ENCODE measurements at places on chromosomes 12 and 14. TPM values are rescaled to one million over a fixed set of nuclear protein-coding genes. Genes with fewer than 3 reads are reported as not detected.

DNA sequence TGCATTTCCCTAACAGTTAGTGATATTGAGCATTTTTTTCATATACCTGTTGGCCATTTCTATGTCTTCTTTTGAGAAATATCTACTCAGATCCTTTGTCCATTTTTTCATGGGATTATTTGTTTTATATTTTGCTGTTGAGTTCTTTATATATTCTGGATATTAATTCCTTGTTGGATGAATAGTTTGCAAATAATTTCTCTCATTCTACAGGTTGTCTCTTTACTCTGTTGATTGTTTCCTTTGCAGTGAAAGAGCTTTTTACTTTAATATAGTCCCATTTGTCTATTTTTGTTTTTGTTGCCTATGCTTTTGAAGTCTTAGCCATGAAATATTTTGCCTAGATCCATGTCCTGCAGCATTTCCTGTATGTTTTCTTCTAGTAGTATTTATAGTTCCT, 11.5 kb upstream of the SLC4A8 start:
- no peak for DNase-seq

- DNase-seq, result no peak
These were observed 595 bp upstream of the KRT85 start for GRCh38 chr12:52367876-52368275.

- no peak for DNase-seq
These were observed 5.0 kb downstream of the TTC9 start for GRCh38 chr14:70646705-70647104.

- DNase-seq, result no peak
These were observed 148.0 kb downstream of the SLC38A4 start for GRCh38 chr12:46677749-46678148.

DNA sequence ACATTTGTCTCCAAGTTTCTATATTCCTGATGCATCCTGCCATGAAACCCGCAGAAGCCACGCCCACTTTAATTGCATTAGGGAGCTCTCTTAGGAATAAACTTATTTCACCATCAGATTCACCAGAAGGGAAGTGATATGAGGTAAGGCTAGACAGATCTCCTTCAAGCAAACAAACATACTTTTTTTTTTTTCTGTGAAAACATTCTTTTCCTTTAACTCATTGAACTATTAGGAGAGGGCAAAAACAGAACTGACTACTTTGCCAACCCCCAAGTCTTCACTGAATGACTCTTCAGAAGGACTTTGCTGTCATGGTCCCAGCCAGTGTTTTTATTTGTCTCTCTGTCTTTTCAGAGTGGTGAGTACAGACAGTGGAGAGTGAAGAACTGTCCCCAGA, 48.4 kb downstream of the GTF2A1 start:
- DNase-seq, result no peak

The IL22 gene
- polyA plus RNA-seq, result not detected

The SPSB2 gene
- polyA plus RNA-seq, result 8.1 TPM

DNA sequence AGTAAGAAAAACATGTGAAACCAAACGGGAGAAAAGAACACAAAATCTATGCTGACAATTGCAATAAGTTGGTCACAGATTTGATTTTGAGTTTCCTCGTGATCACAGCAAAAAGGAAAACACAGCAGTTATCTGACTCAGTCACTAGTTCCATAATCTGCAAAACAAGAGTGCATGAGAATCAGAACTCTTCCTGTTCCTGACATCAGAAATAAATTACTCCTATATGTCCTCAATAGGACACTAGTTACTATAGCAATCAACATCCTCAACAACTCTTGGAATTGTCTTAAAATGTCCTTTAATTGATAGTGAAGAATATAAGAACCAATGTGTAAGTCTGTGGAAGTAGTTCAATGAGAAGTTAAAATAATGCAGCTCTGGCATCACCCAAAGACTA, 268.0 kb upstream of the NOS1 start:
- DNase-seq, result no peak

The CCDC184 gene
- 6.9 TPM for polyA plus RNA-seq

DNA sequence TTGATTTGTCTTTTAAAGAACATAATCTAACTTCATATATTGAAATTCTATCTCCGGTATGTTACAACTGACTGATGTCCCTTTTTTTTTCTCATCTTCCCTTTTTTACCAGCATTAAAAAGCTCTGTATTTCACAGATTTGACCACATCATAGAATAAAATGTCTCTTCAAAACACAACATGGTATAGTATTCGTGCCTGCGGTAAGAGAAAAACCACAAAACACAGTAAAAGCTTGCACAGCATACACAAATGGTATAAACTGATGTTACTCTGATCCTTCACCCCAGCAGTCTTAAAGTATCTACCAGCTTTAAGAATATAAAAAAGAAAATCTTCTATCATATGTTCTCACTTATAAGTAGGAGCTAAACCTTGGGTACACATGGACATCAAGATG, 83.4 kb downstream of the HECTD1 start:
- no peak for DNase-seq

The SYNE3 gene
- polyA plus RNA-seq, result 3.7 TPM

DNA sequence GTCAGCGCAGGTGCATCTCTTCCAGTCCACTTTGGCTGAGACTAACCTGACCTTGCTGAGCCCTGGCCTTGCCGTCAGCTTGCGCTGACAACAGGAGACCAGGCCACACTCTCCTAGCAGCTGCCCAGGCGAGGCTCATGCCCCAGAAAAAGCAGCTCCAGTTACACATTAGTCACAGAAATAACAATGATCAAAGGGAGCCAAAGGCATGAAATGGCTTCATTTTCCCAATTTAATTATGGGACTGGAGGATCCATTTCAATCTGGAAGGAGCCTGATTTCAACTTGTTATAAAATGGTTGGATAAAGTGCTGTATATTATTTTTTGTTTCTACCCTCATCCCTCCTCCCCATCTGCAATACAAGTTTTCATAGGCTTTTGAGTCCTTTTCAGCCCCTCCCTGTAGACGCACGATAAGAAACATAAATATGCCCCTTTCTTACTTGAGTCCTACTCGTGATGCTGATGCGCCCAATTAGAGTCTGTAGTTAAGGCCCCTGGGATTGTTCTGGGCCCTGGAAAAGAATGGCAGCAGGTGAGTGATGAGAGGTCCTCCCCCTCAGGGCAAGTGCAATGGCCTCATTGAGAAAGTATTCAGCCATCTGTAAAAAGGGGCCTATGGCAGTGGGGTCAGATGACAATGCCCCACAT, 376.0 kb downstream of the C12orf75 start:
- DNase-seq, result no peak

DNA sequence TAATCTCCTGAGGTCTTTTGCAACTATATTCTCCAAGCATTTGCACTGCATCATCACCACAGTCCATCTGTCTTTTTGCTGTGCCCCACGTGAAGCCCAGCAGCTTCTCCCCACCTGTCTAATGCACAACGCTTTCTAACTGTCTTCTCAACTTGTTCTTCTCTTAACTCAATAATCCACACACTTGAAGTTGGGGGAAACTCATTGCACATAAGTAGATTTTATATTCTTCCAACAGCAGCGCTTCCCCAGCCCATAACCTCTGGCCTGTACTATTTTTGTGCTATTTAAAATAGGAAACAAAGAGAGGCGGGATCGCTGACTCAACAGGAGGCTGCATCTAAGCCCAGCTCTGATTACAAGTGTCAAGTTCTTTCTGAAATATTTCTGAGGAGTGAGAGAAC, 226.7 kb downstream of the GXYLT1 start:
- no peak for DNase-seq

- DNase-seq, result no peak
These were observed 175.7 kb downstream of the C12orf50 start for GRCh38 chr12:87853448-87854003.

The NCOR2 gene
- 18.2 TPM for polyA plus RNA-seq

- DNase-seq, result no peak
These were observed 2.7 kb upstream of the KLHL33 start for GRCh38 chr14:20438664-20439063.

GRCh38 chr12:109385339-109386058, 37.8 kb downstream of the MYO1H start:
- no peak for DNase-seq

DNA sequence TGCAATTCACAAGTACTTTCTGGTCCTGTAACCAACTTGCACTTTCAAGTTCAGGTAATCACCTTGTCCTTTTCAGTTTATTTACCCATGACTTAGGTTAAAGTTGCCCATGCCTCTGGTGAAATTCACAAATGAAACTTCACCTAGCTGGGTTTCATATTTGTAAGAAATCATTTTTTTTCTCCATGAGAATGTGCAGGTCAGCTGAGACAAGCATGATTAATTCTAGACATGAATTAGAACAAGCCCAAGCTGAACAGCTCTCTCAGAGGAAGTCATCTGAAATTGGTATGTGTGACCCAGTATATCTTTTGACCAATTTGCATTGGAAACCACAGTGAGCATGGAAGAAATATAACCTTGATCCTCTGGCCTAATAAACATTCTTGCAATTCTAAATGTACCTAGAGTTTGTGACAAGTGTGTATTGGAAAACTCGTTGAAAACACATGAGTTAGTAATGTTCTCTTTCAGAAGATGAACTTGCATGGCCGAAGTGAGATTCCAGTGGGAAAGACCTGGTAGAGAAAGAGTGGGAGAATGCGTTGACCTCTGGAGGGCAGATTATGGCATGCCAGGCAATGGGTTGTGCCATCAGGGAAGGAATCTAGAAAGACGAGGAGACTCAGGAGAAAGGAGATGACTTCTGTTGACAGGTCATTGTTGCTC, 486.5 kb downstream of the ZFP36L1 start:
- DNase-seq, result no peak

DNA sequence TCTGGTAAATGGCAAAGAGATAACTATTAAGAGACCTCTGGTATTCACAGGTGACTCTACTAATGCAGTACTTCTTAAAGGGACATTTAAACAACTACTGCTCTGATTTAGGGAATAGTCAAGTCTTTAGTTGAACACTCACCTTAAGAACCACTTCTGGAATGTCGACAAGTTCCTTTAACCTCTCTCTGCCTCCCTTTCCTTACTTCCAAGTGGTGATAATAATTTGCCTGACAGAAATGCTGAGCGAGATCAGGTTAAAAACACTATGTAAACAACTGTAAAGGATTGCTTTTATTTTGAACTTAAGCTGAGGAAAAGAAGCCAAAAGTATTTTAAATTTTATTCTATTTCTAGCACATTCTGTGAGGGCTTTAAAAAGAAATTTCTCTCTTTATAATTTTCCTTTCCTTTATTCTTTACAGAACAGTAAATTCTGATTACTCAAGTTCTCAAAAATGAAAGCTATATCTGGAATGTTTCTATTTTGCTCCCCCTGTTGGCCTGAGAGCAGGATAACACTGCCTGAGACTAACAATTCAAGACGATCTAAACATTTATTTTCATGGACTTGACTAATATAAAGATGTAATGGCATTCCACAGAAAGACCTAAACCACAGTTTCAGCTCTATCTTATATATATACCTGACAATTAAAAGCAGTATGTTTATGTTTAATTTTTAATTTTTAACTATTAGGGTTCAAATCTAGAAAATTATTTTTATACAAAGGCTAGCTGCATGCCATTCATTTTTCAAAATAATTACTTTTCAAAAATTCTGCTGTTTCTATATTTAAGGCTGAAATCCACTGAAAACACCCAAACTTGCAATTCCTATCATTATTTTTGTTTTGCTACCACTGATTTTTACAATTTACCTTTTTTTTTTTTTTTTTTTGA, 29.2 kb downstream of the ZCCHC8 start:
- no peak for DNase-seq

GRCh38 chr12:54991991-54992375, 7.4 kb upstream of the TESPA1 start:
- no peak for DNase-seq

DNA sequence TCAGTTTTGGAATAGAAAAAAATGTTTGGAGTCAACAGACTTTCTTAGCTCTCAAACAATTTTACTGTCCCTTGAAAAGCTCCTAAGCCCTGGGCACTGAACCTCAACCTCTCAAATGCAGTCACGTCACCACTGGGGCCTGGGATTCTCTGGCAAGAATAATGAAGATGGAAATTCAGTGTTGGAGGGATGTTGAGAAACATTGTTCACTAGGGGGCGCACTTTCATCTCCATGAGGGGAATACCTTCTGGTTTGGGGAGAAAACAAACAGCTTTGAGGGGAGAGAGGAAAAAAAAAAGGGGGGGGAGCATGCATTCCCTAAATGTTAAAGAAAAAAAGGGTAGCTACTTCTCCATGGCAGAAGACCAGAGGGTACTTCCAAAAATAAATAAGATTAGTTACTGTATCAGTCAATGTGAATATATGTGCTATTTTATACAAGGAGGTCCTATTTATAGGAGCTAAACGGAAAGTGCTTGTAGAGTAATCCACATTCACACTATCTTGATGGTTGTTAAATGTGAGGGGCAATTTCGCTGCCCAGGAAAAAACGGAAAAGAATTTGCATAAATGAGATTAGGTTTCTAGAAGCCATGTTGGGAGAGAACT, 5.8 kb upstream of the TBPL2 start:
- DNase-seq, result no peak

- DNase-seq, result no peak
These were observed 181.6 kb downstream of the CHST11 start for GRCh38 chr12:104638218-104638850.
